ENCODE measurements at places on chromosomes 3 and 15.

- no peak for DNase-seq
These were observed 79.8 kb upstream of the ZPLD1 start for GRCh38 chr3:102354818-102355515.

DNA sequence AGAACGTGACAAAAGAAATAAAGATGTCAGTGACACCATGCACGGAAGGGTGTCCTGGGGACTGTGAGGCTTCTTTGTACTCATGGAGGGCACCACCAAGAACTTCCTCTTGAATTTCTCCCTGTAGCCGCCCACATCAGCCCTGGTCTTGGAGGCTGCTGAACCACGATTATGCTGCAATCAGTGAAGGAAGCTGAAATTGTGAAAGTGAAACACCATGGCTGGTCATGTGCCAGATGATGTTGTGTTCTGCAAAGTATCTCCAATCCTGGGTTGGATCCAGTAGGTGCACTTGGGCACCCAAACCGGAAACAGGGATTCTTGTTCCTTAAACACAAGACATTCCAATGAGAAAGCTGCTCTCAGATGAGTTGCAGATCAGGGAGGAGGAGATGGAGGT, 104.4 kb upstream of the GOLGA6L6 start:
- DNase-seq = peak; percentile 29

DNA sequence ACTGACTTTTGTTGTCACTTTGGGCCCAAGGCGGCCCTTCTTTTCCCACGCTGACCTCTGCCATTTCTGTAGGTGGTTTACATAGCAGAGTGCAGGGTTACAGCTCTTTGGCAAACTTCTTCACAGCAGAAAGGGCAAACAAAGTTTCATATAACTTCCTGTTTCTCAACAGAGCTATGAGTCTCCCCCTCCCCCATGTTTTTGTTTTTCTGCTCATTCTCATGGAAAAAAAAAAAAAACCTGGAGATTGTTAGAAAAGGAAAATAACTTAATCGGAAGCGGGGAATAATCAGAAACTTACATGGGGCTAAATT, 342.0 kb upstream of the NR2F2 start:
- no peak for DNase-seq

DNA sequence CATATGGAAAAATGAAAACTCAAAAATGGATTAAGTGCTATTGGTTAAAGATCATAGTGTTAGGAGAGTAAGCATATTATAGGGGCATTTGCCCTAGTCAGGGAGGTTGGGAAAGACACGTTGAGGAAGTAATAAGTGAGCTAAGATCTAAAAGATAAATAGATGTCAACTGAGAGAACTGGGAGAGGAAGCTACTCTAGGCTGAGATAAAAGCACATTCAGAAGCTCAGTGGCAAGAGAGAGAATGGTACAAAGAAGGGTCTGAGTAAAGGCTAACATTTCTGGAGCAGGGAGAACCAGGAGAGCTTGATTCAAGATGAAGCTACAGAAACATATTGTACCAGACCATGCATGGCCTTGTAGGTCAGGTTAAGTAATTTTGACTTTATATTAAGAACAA, 63.9 kb downstream of the TRPC1 start:
- no peak for DNase-seq

DNA sequence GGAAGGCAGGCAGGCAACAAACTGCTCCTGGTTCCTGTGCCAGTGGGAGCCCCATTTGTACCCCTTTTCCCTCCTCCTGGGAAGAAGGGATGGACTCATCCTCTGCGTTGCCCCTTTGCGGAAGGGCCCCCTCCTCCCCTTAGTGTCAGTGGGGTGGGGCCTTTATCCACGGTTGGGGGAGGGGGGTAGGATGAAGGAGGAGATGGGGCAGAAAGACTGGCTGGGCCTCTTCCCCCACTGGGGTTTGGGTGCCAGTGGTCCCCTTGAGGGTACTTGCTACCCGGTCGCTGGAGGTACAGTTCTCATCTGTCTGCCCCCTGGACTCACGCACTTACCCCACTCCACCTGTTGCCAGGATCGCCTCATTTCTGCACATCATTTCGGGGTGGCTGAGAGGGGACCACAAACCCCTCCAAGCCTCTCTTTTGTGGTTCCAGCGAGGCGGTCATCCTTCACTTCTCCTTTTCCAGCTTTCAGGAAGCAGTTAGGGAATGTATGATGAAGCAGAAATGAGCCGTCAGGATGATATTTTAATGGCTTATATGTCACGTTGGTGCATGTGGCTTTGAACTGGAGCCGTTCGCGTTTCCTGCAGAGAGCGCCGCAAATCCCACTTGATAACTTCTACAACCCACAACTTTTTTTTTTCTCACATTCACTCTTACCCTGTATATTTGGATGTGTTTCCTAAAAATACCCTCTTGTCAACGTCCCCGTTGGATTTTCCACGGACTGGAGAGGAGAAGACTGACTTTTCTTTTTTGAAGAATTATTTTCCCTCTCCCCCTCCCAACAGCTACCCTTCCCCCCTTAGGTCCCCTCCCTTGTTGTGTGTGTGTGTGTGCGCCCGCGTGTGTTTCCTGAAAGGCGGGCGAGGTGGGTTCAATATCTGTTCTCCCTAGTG, at the start of gene ZIC4:
Gene ZIC4, minus strand, starts transcription at position 516 of the 904 bp plus-strand sequence. CDS start 3,746 bp downstream, outside the sequence.
- no peak for DNase-seq

- no peak for DNase-seq
These were observed 567 bp downstream of the ADAMTS9 start for GRCh38 chr3:64687086-64687780.

- no peak for DNase-seq
These were observed 2.4 kb downstream of the HYAL3 start for GRCh38 chr3:50296721-50297383.

GRCh38 chr3:157532529-157533297, 29.5 kb upstream of the VEPH1 start:
- DNase-seq = peak; percentile 30

DNA sequence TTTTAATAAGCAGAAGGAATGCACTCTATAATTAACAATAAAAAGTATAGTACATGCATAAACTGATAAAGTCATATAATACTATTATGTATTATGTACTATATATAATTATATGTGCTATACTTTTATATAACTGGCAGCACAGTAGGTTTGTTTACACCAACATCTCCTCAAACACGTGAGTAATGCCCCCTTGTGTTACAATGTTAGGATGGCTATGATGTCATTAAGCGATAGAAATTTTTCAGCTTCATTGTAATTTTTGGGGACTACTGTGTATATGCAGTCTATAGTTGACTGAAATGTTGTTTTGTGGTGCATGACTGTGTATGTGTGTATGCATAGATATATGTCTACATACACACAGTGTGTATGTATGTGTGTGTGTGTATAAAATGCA, 100.6 kb downstream of the SLMAP start:
- DNase-seq = no peak

- DNase-seq = no peak
These were observed 413.8 kb upstream of the CCDC54 start for GRCh38 chr3:106963442-106963841.

DNA sequence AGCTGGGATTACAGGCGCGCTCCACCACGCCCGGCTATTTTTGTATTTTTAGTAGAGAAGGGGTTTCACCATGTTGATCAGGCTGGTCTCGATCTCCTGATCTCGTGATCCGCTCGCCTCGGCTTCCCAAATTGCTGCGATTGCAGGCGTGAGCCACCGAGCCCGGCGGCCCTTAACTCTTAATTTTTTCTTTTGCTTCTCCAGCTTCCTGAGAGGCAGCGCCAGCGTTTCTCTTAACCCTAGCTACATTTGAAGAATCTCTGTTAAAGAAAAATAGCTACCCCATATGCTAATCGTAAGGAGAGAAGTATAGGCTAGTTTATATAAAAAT, 465 bp upstream of the GK5 start:
- no peak for DNase-seq

GRCh38 chr3:193821151-193821668, 228.2 kb downstream of the OPA1 start:
- DNase-seq = no peak

DNA sequence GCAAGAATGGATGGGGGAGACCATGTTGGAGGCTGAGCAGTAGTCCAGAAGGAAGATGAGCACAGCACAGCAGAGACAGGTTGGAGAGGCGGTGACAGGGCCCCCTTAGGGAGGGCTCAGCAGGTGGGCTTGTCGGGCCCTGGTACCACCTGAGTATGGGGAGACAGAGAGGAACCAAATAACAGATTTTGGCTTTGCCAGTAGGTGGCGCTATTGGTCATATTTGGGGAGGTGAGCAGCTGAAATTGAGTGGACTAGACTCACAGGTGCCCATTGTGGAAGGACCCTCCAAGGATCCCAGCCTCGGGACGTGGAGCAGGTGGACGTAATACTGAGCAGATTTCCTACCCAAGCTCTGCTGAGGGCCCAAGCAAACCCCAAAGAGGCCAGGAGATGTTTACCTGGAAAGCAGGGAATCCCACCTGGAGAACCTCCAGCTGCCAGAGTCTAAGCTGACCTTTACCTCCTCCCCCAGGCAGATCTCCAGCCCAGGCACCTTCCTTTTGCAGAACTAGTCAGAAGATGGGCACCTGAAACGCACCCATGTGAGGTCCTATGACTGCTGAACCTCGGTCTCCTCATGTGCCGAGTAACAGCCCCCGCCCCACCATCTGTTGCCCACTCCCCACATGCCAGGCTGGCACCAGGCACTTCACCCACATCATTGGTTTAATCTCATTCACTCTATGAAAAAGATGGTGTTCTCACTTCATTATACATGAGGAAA, 24.6 kb upstream of the CORO2B start:
- DNase-seq = peak; percentile 58

DNA sequence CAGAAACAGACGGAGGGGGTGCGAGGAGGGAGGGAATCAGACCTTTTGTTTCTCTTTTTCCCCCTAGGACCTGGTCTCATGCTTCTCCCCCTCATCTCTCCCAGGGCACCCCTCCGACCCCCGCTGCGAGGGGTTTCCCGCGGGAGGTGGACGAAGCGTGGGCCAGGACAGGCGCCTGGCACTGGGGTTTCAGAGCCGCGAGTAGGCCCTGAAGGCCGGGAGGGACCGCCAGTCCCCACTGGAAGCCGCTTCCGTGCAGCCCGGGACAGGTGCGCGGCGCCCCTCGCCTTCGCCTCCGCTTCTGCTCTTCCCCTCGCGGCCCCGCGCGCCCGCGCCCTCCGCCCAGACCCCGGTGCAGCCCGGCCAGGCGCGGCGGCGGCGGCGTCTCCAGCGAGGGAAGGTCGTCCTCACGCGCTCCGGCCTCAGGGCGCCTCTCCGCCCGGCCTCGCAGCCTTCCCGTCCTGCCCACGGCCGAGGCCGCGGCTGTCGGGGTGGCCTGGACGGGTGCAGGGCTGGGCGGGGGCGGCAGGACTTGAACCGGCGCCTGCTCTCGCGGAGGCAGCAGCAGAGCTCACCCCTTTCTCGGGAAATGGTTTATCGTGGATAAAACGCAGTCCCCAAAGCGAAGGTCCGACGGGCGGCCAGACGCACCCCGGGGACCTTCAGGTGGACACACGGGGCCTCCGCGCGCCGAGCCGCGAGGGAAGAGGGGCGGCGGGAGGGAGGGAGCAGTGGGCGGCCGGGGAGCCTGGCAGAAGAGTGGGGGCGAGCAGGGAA, 31.5 kb upstream of the ADAMTS17 start:
- DNase-seq = no peak

- no peak for DNase-seq
These were observed 42.3 kb downstream of the ZDHHC19 start for GRCh38 chr3:196168808-196169391.

DNA sequence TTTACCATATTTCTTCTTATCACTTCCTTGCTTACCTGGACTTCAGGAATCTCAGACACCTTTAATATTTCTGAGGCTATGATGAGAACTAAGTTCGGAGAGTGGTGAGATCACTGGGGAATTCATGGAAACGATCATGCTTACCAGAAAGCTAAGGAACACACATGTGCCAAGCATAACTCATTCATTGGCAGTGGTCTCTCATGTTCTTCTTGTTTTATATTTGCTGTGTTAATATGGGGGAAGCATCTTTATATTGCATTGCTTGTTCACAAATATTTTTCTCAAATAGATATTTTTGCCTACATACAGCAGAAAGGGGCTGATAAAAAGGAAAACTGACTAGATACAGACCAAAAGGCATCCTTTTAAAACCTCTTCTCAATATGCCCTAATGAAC, 55.8 kb downstream of the COL6A6 start:
- DNase-seq = no peak

GRCh38 chr3:126024049-126024854, 55.3 kb downstream of the ROPN1B start:
- DNase-seq = no peak

DNA sequence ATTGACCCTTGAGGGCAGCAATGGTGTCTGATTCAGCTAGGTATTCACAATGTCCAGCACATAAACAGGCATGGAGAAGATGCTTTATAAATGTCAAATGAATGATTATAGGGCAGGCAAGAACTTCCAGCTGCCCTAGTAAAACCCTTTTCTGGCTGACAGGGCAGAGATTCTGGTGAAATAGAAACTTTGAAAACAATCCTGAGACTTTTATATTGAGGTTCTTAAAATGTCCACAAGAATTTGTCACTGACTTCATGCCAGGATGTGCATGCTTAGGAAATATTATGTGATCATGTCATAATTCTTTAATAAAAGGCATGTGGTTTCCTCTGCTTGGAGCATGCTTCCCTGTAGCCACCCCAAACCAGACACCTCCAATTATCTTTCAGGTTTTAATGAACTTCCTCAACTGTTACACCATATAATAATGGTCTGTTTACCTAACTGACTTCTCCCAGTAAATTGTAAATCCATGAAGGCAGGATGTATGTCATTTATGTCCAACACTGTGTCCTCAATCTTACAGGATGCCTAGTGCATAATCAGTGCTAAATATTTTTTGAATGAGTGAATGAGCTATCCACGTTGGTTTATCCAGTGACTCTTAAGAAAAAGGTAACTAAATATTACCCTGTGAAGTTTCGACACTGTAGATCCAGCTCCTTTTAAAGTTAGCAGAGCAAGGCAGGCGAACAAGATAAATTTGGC, 43.4 kb upstream of the CLRN1 start:
- DNase-seq = no peak

- DNase-seq = no peak
These were observed 964 bp downstream of the NRROS start for GRCh38 chr3:196640297-196641018.

DNA sequence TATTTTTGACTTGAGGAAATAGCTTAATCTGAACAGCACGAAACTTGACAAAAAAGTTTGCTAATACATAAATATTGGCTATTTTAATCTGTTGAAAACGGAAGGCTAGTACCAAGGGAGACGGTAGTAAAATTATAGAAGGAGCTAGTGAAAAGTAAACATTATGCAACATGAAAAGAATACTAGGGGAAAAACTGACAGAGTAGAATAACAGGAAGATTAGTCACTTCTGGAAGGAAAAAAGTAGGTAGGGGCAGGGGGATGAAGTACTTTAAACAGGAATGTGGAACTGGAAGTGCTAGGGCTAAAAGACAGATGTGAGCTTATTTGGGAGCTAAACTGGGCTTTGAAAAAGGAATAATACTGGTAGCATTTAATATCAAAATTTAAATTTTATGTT, 60.1 kb downstream of the MBNL1 start:
- no peak for DNase-seq
